ENCODE measurements at places on chromosomes 7 and 10.

DNA sequence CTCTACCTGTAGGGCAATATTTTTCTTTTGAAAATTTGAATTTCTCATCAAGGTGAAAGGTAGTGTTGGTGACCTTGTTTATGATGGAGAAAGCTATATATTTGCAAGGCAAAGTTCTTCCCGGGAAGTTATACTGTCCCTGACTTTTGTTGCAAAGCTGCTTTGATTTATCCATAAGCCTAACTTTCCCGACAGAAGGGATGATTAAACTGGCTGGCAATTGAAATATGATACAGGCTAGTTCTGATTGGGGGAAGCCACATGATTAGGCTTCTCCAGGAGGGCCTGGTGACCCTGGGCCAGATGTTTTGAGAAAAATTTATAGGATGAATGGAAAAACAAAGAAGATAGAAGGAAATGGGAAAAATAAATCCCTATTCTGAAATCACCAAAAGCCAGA, 215.5 kb downstream of the ACTR3B start:
- DNase-seq = no peak

GRCh38 chr10:88386821-88387773, 196.0 kb downstream of the RNLS start:
- DNase-seq = no peak

DNA sequence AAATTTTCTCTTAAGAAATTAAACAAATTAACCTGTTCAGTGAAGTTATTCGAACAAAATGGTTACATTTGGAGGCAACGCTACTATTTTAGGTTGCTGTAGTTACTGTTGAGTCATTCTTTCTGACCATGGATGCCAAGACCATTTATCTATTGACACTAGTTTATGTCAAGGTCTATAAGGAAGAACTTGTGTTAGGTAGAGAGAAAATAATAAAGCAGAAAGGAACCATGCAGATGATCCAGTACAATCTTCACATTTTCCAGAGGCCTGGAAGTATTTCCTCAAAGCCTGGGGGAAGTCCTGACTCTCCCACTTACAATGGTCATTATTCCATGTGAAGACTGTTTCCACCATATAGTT, 608.0 kb upstream of the GALNT17 start:
- no peak for DNase-seq

DNA sequence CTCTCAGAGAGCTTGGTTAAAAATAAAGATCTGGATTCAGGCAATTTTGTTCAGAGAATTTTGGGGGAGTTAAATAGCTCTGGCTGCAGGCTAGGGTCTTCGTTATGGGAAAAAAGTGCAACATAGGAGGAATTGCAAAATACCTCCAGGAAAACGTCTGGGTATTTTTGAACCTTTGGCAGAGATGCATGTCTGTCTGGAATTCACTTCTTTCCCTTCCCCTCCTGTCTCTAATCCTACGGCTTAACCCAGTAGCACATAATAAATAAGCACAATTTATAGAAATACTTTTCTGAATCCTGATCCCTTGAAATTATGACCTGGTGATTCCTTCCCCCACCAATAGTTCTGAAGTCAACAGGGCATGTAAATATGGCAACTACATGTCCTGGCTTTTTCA, 19.3 kb upstream of the NUP205 start:
- DNase-seq = no peak

GRCh38 chr7:8228766-8229674, 32.9 kb downstream of the ICA1 start:
- DNase-seq = no peak

DNA sequence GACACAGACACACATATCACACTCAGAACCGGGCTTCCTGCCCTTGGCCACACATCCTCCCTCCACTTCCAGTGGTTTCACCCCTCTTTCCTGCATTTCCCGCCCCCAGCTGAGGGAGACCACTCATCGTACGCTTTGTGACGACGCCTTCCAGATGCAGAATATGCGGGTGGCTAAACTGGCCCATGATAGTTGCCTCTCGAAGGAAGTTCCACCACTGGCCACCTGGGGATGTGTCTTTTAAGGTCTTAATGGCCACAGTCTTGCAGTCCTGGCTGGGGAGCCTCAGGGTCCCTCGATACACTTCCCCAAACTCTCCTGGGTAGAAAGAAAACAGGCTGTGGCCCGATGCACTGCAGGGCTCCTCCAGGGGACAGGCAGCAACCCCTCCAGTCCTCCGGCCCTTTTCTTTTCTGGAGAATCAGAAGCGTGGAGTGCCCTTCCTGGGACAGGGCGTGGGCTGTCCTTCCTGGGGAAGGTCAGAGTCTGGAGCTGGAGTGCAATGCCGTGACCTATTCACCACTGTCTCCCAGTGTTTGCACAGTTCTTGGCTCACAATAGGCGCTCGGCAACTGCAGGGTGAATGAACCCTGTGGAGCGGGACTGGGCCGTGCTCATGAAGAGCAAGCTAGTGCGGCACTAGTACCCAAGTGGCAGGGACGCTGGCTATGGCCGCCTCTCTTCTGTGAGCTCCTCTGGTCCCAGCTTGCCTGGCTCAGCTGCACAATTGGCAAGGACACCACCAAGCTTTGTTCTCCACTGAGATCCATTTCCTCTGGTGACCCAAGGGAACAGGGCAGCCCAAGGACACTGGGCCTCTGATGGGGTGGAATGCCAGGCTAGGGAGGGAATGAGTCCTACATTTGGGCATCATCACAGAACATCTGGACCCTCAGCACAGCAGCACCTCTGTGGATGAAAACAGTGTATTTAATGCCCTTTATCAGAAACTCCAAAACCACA, 13.2 kb downstream of the EPHA1 start:
- DNase-seq = no peak

GRCh38 chr10:109898666-109899355, 24.5 kb downstream of the XPNPEP1 start:
- DNase-seq = no peak

GRCh38 chr10:78528749-78529204, 495.1 kb downstream of the RPS24 start:
- DNase-seq = no peak

DNA sequence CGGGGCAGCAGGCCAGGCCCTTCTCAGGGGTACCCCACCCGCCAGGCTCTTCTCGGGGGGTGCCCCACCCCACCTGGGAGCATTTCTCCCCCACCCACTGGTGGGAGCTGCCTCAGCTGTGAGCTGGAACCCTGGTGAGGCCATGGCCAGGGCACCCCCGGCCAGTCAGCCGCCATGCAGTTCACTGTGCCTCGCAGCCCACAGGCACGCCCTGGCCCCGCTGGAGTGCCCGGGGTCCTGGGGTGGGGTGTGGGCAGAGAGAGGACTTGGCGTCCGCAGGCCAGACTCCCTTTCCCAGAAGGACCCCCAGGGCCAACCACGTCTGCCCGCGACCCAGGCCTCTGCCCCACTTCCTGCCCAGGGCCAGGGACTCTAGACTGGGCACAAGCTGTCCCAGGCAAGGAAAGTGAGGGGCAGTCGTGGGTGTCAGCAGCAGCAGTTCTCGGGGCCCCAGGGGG, 13.1 kb downstream of the DPYSL4 start:
- DNase-seq = no peak

- DNase-seq = no peak
These were observed 12.7 kb downstream of the ZSWIM8 start for GRCh38 chr10:73798087-73798486.

GRCh38 chr7:157269341-157270059, 67.3 kb upstream of the DNAJB6 start:
- DNase-seq = no peak

DNA sequence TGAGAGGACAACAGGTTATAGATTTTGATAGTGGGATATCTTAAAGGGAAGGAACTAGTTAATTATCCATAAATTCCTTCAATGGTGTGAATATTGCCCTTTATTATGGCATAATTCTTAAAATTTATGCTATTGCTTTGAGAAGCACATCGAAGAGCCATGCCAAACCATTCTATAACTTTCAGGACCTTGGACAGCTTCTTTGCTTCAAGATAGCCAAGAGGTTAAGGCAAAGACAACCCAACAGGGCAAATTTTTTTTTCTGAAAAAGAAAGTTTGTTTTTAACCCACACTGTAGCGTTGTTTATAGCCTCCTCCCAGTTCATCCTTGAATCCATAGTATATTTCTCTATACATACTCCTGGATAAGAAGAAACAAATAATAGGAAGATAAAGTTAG, 103.2 kb downstream of the NRG3 start:
- DNase-seq = no peak

GRCh38 chr10:123517426-123517825, 148.7 kb upstream of the GPR26 start:
- no peak for DNase-seq

GRCh38 chr7:148437043-148437442, 153.5 kb upstream of the C7orf33 start:
- DNase-seq = no peak

GRCh38 chr7:115137816-115138215, 215.9 kb downstream of the MDFIC start:
- no peak for DNase-seq

GRCh38 chr7:121001234-121001906, 12.9 kb downstream of the CPED1 start:
- DNase-seq = no peak

- DNase-seq = no peak
These were observed 543.6 kb upstream of the GALNT17 start for GRCh38 chr7:70588191-70588921.

DNA sequence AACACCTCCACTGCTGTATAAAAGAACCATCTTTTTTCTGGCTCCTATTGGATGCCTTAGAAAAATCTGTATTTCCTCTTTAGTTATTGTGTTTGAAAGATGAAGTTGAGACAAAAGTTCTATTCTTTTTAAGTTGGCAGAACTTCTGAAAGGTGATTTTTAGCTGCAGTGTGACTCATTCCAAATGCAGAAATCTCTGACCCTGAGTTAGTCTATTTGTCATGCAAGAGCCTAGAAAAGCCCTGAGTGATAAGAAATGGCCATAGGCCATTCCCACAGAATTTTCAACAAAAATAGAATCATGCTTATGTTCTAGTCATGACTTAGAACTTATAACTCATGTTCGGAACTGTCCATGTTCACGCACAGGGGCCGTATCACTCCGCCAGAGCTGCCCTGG, 89.1 kb downstream of the EGFR start:
- DNase-seq = no peak

DNA sequence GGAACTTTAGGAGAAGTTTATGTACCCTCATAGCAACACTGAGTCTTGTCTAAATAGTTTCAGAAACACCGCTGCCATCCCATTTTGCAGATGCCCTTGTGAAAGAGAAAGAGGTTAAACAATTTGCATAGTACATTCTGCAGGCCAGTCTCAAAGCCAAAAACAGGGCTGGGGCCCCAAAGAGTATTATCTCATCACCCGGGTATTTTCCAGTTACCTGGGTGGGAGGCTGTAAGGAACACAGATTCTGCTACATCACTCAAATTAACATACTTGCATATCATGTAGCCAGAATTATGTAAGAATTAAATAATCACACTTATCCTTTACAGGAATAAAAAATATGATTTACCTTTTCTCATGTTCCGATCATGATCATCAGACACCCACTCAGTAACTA, 3.1 kb upstream of the FAM171A1 start:
- DNase-seq = no peak

GRCh38 chr10:100728928-100729861, 16.2 kb upstream of the PAX2 start:
- DNase-seq = no peak

DNA sequence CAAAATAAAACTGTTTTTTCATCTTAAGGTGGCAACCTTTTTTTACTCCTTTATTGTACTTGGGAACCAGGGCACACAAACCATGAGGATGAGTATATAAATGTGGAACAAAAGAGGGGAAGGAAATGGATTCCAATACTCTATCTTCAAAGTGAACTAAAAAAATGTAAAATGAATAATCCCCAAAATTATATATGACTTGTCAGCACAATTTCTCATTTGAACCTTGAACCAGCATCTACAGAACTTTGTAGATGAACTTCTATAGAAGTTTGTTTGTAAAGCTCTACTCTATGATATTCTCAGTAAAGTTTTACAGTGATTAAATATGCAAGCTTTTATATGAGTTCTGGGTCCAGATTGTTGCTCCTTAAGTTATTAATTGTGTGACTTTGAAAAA, 218.2 kb upstream of the ETV1 start:
- DNase-seq = no peak

GRCh38 chr7:94368371-94368791, 26.3 kb upstream of the COL1A2 start:
- DNase-seq = no peak

- DNase-seq = no peak
These were observed 232.0 kb upstream of the CELF2 start for GRCh38 chr10:10785627-10786026.

DNA sequence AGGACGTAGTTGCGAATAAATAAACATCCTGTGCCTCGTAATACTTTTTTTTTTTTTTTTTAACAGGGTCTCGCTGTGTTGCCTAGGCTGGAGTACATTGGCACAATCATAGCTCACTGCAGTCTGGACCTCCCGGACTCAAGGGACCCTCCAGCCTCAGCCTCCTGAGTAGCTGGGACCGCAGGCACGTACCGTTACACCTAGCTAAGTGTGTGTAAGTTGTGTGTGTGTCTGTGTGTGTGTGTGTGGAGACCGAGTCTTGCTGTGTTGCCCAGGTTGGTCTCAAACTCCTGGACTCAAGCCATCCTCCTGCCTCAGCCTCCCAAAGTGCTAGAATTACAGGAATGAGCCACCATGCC, 573 bp upstream of the PON2 start:
- no peak for DNase-seq

- DNase-seq = peak; percentile 50
These were observed 76.9 kb downstream of the RNF216 start for GRCh38 chr7:5704534-5704922.

DNA sequence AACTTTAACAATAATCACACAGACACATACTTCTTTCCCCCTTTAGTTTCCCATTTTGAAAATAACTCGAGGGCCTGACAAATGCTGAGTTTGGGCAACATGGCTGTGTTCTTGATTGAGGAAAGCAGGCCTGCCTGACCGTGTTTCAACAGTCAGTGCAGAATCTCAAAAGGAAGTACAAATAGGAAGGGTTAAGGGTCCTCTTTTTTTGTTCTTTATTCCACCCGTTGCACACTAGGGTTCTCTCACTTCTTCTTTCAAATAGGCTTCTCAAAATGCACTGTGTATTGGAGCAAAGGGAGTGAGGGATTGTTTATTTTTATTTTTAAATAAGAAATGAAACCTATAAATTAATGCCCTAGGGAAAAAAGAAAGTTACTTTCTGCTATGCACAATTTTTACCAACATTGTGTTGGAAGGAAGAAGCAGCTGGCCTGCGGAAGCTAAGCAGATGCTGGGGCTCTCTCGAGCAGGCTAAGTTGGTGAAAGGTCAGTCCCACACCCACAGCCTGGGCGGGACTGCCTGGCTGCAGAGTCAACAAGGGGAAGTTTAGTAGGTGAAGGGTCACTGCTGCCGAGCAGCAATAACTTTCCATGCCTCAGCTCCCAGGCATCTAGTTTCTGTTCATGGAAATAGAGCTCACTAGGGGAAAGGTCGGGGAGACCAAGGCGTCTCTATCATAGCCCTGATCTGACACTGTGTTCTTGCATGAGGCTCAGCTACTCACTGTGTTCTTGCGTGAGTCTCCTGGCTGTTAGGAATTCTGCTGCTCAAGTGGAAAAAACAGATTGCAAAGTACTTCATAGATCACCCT, 12.2 kb upstream of the PDK4 start:
- no peak for DNase-seq

- no peak for DNase-seq
These were observed 47.2 kb upstream of the NRP1 start for GRCh38 chr10:33381451-33382215.

- DNase-seq = no peak
These were observed 248.2 kb downstream of the REEP3 start for GRCh38 chr10:63769367-63769766.
